Activated naive CD4-positive, alpha-beta T cell (primary cell): ENCODE measurements at places on chromosomes 2 and 18.

DNA sequence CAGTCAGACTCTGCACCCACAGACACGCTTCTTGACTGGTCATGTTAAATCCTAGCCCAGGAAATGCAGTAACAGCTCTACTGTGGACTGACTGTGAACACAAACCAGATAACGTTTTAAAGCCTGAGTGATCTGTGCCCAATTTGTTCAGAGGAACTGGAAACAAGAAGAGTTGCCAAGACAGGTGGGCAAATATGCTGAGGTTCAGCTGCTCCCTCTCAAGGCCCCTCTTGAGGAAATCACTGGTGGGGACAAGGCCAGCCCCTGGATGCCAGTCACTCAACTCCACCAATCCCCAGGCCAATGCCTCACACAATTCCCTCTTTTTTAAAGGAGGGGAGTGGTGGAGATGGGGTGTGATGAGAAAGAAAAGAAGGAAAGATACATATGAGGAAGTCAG lies 261.2 kb downstream of the ALK start:
- DNase-seq, result no peak

DNA sequence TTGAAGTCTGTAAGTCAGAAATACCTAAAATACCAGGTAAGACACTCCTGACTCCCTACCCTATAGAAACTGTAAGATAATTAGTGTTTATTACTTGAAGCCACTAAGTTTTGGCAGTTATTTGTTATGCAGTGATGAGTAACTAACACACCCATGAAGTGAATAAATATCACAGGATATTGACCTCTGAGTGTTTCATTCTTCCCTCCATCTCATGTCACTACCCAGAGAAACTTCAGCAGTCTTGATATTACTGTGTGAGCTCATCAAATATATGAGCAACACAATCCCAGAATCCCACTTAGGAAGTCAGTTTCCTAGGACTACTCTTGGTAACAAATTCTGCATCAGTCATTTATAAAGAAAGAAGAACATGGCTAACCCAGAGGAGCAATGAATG lies 529.7 kb downstream of the FBXO15 start:
- DNase-seq, result no peak

- no peak for DNase-seq
These were observed 546.6 kb upstream of the LRRTM4 start for GRCh38 chr2:78068808-78069207.

GRCh38 chr2:61178603-61179545 lies 16.9 kb downstream of the C2orf74 start:
- no peak for DNase-seq

DNA sequence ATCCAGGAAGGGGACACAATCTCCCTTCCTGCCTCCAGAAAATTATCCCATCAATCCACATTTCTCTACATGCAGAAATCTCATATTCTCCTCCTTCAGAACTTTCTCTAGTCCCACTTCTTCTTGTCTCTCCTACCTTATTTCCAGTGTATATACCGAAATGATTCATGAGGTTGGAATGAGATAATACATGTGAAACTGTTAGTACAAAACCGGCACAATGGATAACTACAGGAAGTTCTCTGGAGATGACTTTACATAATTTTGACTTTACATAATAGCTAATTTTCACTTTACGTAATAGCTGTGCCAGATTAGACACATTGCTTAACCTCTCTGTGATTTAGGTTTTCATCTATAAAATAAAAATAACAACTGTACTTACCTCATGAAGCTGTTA lies 801.3 kb downstream of the ERBB4 start:
- DNase-seq, result no peak

DNA sequence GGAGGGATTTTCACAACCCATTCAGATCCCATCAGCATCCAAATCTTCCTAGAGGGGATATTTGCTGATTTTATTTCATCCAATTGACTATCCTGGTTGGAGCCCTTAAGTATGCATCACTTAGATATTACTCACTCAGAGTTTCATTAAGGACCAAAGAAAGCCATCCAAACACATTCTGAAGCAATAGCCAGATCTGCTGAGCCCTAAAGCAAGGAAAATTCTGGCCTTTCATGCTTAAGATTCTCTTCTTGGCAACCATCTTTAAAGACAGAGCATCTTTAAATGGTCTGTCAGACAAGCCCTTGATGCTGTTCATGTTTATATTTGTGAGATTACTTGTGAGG lies 40.9 kb upstream of the C1D start:
- no peak for DNase-seq

GRCh38 chr18:79574938-79575525 lies 104.6 kb upstream of the CTDP1 start:
- no peak for DNase-seq

- no peak for DNase-seq
These were observed 128.7 kb downstream of the EIPR1 start for GRCh38 chr2:3248754-3249475.

DNA sequence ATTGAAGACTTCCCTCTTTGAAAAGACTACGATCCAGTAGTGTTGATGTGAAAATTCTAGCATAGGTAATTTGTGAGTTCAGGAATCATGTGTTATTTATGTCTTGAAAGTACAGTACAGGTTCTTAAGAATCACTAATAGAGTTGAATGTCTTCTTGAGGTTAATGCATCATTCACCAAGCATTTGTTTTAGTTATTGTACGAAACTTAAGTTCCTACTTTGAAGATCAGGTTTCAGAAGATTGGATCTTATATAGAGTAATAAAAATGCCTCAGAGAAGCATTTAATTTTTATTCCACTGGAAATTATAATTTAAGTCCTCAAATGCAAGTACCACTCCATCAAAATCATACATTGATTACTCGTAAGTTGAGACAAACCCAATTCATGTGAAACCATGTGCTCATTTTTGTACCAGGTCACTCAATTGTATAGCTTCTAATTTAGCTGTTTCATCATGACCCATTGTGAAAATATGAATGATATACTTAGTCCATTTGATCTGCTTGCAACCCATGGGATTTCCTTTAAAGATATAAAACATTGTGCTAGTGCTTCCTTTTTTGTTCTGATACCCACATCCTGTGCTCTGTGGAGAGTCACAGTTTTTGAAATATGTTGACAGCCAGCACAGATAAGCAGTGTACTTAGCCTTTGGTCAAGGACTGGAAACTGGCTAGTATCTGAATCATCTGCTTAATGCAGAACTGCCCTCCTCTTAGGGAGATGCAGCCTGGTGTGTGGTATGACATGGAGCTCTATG lies 22.5 kb upstream of the RAB27B start:
- DNase-seq, result no peak

GRCh38 chr2:231395188-231396057 lies at the start of gene B3GNT7:
Gene B3GNT7, plus strand, starts transcription at chr2:231395710. Its CDS starts 94 bp downstream, at chr2:231395804.
- no peak for DNase-seq

DNA sequence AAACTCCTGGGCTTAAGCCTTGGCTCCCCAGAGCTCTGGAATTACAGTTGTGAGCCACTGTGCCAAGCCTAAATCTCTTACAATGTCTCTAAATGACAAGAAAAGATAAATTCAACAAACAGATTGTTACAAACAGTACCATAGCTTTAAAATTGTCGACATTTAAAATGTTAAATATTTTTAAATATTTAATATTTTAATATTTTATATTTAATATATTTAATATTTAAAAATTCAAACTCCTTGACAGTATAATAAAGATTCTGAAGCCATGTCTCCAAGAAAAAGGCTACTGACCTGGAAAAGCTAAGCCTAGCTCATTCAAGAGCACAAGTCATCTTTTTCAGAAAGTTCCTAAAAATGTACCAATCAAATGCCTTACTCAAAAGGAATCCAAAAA lies 75.3 kb downstream of the INPP5D start:
- no peak for DNase-seq

DNA sequence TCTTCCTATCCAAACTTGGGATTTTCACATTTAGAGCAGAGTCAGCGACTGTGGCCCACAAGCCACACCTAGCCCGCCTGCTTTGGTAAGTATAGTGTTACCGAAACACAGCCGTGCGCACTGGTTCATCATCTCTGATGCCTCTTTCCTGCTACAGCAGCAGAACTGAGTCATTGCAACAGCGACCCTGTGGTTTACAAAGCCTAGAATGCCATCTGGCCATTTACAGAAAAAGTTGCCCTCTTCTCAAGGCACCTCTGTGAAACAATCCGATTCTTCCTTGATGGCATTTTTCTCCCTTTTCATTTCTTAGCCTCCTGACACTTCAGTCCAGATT lies 10.7 kb upstream of the IAH1 start:
- DNase-seq, result no peak

- no peak for DNase-seq
These were observed 221.9 kb downstream of the PIEZO2 start for GRCh38 chr18:10927286-10927992.

DNA sequence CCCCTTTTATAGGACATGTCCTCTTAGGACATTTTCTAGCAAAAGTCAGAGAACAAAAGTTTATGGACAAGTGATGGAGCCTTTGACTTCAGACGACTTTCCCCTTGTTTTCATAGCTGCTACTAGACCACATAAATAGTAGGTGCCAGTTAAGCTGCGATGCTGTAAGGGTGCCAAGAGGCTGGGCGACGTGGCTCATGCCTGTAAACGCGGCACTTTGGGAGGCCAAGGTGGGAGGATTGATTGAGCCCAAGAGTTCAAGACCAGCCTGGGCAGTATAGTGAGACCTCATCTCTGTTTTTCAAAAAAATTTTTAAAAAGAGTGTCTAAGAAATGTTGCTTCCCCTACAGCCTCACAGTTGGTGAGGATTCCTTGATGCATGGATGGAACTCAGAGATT lies 2.2 kb upstream of the PLB1 start:
- DNase-seq, result no peak

- DNase-seq, result no peak
These were observed 409.5 kb upstream of the FIGN start for GRCh38 chr2:164145093-164145987.

DNA sequence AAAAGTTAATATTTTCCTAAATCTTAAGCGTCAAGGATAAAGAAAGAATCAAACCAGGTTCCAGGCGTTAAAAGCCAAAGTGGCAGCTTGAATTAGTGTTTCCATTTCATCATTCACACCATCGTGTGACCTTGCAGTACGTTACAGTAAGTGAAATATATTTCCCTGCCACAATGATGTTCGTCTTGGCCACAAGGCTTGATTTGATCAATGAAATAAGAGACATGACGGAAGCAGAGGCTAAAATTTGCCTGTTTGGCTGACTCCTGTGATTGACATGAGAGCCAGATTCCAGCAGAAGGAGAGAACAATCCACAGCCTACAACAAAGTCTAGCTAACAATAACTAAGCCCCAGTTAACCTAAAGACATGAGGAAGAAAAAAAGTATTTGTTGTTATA lies 62.0 kb downstream of the ASXL2 start:
- no peak for DNase-seq

- no peak for DNase-seq
These were observed 253.4 kb downstream of the SP3 start for GRCh38 chr2:173711816-173712215.

DNA sequence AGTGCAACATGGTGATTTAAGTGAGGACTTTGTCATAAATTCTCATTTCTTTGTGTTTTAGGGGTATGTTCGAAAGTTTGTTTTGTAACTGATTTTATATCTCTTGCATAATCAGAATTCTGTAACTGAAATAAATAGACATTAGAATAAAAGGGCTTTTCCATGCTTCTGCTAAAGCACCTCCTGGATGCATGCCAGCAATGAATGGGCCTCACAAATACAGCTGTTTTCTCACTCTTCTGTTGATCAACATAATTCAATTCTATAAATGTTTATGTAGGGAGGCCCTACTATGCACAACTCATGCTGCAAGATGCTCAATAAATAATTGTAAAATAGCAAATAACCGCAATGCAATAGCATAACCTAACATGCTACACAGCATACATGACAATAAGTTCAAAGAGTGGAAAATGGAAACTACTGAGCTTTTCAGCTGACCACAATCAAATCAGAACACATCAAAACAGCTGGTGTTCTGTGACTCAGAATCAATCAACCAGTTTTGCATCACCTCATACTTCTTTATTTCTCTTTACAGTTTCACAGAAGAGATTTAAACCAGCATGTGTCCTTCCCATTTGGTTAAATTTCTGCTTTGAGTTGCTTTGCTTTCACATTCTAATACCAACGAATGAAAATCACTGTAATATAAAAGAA lies 11.0 kb downstream of the CDH7 start:
- DNase-seq, result no peak

- DNase-seq, result no peak
These were observed 27.3 kb upstream of the MLPH start for GRCh38 chr2:237459741-237460174.

DNA sequence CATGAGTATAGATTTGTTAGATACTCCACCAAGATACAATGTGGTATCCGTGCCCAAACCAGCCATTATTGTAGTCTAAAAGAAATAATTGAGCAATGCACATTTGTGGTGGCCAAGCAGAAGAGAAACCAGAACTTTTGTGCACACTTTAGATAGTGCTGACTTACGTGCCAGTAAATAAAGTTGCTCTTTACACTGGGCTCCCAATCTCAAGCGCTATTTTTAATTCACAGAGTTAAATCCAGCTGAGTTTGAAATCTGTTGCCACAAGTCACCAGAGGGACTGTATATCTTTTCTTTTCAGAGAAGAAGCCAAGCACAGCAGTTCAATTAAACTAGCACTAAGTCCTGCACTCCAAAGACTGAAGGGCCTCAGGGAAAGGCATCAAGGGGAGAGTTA lies 680.4 kb downstream of the TDRD15 start:
- DNase-seq, result no peak

DNA sequence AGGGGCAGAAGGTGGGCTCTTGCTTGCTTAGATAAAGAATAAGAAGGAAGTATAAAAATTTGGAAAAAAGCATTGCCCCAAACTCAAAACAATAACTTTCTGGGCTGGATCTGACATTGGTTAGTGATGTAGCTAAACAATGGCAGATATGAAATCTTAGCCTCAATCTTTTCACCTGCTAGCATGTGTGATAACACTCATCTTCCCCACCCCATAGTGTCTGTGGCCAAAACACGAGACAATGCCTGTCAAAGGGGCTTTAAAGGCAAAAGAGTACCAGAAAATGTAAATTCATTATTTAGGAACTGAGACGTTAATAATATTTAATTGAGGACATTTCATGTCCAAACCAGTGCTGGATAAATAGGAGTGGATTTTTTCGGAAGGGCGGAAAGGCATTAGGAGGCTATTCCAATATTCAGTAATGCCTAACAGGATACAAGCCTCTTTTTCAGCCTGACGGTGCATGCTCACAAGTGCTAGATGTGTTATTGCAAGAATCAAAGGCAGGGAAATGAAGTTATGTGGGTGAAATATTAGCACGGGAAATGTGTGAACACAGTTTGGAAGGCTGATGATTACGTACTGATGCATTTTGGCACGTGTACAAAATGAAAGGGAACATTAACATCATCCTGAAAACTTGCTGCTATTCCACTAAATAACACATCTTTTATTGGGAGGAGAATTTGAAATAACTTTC lies 395.7 kb downstream of the GALR1 start:
- no peak for DNase-seq
